GM04503 (cell line): ENCODE measurements at places on chromosomes 2 and 18.
A peak's percentile ranks its signal among the peaks of the same experiment; 100 is the strongest.

DNA sequence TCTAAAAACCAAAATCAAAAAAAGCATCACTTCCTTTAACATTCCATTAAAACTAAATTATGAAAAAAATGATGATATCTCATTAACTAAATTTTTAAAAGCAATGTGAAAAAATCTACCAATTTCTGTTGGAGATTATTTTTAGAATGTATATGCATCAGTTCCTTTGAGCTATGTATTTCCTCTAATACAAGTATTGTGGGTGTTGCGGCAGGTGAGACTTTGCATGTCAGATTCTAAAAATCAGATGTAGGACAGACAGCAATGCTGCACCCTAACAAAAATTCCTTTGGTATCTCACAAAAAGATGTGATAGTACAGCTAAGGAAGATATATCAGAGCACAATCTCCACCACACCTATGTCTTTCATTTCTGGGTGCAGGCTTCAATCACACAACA is 6.8 kb downstream of the MBD2 start:
- no peak for DNase-seq

- DNase-seq, result no peak
These were observed 2.0 kb upstream of the AMMECR1L start for GRCh38 chr2:127887776-127888130.

DNA sequence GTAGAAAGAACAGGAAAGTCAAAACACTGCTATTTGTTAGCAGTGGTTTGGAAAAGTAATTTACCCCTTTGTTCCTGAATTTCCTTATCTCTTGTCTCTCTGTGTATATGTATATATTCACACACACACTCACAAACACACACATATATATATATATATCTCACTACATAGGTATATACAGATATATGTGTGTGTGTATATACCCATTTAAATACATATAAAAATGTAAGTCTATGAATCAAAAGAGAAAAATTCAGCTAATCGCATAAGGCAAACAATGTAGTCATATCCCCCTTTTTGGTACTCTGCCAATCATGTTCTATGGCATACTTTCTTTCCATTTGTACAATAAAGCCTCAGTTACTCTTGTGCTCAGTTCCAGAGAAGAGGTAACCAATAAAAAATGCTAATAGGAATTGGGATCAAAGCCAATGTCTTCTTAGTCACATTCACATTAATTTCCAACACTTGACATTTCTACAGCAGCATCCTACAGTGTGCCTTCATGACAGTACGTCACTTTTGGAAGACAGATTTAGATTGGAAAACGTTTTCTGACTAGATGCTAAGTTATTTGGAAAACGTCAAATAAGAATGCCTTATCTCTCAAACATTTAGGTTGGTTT is 94.6 kb downstream of the MC4R start:
- no peak for DNase-seq

GRCh38 chr2:120853306-120854013 is 117.8 kb downstream of the GLI2 start:
- DNase-seq, result no peak

GRCh38 chr2:179675435-179675834 is 186.0 kb downstream of the ZNF385B start:
- no peak for DNase-seq

DNA sequence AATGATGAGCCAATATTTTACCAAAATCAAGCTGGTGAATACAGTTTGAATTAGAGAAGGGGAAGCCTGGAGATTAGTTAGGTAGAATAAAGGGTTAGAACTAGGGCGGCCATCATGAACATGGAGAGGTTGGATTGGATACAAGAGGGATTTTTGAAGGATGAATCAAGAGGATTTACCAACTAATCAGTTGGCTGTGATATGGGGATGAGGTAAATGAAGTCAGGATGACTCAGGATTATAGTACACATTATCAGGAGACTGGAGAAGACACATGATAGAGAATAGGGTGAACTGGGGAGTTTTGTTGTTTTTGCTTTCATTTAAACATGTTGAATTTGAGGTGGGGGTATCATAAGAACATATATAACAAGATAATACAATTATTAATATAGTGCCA is 73.8 kb upstream of the PROKR1 start:
- DNase-seq, result no peak

DNA sequence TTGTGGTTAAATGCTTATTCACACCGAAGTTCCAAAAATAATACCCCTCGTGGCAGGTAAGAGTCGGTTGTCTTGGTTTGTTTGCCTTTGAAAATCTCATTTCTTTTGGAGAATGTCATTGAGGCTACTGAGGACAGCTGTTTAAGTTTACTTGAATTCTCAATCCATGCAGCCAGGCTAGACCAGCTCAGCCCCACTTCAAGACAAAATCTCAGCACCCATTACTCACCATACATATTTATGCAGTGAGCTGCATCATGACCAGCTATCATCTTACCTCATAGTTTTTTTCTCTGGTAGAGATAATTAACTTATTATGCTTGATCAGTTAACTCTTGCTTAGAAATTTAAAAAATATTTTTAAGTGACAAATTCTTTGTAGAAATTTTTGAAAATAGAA is 115.9 kb downstream of the HAUS1 start:
- DNase-seq, result peak; percentile 28

DNA sequence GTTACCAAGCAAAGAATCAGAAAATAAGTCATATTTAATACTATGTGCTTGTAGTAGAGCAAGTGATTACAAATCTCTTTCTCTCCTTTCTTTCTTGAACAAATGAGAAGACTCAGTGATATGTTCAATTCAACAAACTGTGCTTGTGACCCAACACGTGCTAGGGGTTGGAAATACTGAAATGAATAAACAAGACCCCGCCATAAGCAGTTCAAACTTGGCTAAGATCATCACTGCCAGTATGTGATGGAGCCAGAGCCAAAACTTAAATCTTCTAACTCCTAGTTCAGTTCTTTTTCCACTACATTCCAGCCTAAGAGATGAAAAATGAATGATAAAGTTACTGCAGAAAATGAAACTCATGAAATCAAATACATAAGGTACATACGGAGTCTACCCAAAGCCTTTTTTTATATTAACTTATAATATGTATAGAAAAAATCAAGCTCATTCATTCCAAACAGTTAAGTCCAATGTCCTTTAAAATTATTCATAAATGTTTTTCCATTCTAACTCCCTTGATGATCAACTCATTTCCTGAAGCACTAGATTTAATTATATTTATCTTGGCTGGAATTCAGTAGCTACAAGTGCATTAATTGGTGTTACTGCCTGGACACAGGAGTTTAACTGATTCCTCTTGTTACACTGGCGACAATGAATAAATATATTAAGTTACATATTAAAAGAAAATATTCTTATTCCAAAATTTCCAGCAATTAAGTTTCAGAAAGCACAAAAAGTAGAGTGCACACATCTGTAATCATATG is 36.0 kb downstream of the GALNT3 start:
- DNase-seq, result no peak

- DNase-seq, result no peak
These were observed 53.2 kb upstream of the RAB27B start for GRCh38 chr18:54774981-54775665.

- DNase-seq, result no peak
These were observed 136.7 kb upstream of the CXCR4 start for GRCh38 chr2:136254681-136255080.

GRCh38 chr2:65067806-65068553 is 11.8 kb downstream of the CEP68 start:
- no peak for DNase-seq

GRCh38 chr2:96856776-96857666 is 795 bp downstream of the ANKRD39 start:
- DNase-seq, result no peak

DNA sequence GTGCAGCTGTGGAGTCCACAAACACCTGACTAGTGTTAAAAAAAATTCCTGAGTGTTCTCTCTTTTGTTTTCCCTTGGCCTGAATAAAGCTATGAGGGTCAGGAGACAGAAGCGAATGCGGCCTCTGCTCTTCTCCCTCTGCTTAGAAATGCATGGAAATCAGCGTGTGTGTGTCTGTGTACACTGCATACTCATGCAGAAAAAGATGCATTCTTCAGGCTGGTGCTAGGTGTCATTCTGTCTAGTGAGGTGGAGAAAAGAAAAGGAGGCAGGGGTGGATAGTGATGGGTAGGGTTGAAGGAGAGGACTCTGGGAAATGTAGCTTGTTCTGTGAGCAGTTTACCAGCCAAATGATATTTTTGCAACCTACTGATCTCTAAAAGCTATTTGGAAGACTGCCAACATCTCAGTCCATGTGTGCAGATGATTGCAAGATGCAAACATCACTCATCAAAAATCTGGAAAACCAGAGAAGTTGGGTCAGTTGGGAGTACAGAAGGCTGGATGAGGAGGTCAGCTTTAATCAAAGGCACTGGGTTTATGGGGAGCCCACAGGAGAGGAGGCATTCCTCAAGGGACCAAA is 177.7 kb downstream of the INSIG2 start:
- DNase-seq, result no peak

GRCh38 chr18:24114924-24115549 is 23.8 kb upstream of the CABYR start:
- DNase-seq, result no peak

DNA sequence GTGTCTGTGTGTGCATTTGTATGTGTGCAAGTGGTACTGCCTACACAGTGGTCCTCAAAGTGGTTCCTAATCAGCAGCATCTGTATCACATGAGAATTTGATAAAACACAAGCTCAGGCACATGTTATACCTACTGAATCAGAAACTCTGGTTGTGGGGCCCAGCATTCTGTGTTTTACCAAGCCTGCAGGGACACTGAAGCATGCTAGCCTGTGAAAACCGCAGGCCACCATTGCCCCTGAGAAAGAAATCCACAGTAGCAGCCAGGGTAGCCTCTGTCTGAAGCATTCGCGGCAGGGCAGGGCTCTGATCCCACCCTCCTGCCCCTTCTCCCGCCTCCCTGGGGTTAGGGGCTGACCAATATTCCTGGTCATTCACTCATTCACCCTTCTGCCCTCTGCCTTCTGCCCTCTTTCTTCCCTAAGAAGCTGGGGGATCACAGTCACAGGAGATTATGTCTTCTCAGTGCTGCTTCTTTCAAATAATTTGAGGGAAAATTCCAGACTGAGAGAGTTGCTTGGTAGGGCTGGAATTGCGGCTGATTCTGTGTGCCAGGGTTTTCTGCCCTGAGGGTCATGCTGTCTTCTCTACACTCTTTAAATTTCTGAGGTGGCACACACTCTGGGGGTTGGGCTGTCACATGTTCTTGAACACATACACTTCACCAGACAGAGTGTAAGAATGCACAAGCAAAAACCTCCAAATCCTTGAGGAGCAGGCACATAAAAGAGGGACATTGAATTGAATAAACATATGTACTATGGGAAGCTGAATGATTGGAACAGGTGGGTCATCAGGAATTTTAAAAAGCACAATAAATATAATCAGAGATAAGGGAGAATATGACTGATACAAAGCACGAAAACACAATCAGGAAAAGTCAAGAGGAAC is 126.6 kb upstream of the SEC11C start:
- no peak for DNase-seq

DNA sequence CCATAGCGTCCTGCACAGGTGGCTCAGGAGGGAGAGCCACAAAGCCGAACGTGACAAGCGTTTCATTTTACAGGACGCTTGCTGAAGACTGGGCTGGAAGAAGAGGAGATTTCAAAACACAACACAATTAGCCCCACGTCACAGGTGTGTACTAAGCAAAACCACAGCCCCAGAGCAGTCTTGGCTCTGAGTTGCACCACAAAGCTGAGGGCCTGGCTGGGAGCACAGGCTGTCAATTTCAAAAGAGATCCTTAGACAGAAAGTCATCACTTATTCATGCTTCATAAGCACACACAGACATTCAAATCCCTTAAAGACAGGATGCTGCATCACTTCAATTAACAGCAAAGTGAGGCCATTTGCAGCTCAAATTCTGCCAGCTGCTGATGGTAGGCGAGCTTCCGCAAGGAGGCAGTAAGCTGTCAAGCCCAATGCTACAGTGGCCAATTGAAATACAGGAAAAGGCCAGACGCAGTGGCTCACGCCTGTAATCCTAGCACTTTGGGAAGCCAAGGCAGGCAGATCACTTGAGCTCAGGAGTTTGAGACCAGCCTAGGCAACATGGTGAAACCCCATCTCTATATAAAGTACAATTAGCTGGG is 79.6 kb downstream of the SKA1 start:
- DNase-seq, result no peak

- peak; percentile 67 for DNase-seq
These were observed 425.7 kb downstream of the SETBP1 start for GRCh38 chr18:45106331-45106774.

- DNase-seq, result no peak
These were observed 27.0 kb upstream of the CCDC178 start for GRCh38 chr18:33467531-33467930.

DNA sequence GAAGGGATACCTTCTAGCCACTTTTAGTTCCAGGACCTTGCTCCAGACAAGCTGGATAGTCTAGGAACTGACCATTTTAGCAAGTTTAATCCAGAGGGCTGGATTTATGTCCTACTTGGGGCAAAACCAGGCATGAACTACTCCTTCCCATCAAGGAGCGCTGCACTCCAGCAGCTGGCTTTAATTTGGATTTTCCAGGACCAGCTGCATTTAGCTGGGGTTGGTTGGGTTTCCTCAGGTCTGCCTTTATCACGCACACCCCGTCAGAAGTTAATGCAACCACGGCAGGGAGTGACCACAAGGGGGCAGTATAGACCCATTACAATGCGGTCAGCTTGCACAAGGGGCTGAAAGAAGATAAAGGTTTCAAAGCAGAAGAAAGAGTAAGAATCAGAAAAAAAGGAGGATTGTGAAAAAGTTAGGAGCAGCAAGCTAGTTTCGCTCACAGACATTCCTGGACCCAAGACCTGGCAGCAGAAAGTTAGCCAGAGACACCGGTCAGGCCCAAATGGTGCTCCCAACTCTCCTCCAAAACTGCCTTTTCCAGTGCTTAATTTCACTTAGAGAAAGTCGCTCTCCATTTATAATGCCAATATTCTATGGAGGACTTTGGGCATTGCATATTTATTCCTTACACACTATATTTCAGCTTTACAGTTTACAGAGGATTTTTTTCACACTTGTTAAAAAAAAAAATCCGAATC is 40.1 kb downstream of the SLC4A1AP start:
- peak; percentile 90 for DNase-seq

DNA sequence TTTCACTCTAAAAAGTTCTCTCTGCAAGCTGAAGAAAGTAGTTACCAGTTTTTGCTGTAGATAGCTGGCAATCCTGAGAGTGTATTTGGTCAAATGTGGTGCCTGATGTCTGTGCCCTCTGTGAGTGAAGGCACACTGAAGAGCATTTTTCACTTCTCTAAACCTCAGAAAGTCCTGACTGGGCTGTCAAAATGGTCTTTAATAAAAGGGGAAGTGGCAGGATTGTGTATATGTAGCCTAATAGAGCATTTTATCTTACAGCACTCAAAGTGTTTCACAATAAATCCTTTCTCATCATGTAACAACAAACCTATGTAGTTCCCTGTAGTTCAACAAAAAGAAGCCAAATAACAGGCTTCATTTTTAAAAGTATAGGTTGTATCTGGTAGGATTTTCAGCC is 1552.3 kb upstream of the SLC39A10 start:
- DNase-seq, result no peak
